Type B pancreatic cell (in vitro differentiated cells): ENCODE measurements at places on chromosomes 1 and 21.
A peak's percentile ranks its signal among the peaks of the same experiment; 100 is the strongest.

DNA sequence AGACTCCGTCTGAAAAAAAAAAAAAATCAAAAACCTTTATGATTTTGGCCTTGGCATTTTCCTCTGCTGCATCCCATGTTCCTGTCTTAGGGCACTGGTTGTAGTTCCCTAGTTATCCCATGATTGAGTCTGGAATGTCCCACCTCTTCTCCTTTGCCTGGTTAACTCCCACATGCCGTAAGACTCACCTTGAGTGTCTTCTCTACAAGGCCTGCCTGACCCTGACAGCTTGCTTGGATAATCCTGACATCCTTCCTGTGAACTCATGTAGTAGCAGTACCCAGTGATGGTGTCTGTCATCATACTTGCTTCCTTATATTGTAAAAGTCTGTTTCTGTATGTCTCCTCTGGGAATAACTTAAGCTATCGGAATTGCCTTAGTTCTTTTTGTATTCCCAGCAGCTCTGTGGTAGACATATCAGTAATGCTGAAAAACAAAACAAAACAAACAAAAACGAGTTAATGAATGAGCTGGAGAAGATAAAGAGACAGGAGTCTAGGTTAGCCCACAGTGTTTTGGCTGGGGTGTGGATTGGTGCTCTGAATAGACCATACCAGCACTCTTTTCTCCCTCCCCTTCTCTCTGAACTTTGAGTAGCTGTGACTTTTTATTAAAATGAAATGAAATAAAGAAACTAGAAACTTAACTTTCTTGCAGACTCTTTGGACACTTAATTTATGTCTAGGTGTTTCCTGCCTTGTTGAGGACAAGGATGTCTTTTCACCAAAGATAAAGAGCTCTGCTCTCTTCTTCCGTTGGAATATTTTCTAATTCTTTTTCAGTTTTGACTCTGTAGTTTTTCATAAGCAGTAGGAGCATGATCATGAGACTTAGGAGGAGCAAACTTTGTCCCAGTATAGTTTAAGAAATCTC lies 15.1 kb downstream of the NEK7 start:
- DNase-seq: no peak

DNA sequence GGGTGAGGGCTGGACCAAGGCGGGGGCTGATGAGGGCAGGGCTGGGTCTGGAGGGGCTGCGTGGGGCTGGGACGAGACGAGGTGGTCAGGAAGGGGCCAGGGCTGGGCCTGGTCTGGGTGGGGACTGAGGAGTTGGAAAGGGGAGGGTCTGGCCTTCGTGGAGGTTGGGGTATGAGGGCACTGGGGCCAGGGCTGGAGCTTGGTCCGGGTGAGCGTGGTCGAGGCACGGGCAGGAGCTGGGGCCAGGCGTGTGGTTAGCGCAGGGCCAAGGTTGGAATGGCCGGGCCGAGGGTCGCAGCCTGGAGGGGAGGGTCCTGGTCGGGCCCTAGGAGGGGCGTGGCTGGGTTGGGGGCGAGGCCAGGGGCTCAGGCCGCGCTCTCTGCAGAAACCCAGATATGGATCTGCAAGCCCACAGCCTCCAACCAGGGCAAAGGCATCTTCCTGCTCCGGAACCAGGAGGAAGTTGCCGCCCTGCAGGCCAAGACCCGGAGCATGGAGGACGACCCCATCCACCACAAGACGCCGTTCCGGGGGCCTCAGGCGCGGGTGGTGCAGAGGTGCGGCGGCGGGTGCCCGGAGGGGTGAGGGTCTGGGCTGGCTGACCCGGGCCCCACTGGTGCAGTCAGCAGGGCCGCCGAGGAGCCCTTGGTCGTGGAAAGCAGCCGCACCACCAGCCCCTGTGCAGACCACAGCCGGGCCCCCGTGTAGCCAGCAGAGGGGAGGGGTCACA lies 9.0 kb downstream of the TTLL10 start:
- DNase-seq: no peak

DNA sequence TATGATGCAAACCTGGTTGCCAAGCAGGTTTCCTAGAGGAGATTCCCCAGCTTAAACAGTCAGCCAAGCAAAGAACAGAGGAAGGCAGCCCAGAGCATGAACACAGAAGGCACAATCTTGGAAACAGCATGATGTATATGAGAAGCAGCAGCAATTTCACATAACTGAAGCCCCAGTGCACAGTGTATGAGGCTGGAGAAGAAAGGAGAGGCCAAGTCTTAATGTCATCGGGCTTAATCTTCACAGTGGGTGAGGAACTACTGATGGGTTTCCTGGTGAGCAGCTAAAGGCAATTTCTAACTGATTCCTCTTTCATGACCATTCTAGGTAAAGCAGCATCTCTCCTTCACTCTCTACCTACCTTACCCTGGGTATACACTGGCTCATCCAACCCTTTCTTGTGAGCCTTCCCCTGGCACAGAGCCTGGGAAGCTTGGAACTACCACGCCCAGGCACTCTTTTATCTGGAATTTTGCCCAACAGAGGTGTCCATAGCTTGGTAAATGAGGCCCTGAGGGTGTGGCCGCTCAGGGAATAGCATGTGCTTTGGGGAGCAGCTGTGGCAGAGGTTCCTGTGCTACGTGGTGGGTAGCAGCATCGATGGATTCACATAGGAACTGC lies 22.0 kb downstream of the FYB2 start:
- DNase-seq: no peak

GRCh38 chr21:42219606-42220137 lies 732 bp downstream of the ABCG1 start:
- no peak for DNase-seq

GRCh38 chr1:232292818-232293217 lies 337.1 kb downstream of the SIPA1L2 start:
- DNase-seq: no peak

- no peak for DNase-seq
Measured at GRCh38 chr1:116359060-116359830, 13.8 kb upstream of the ATP1A1 start.

- DNase-seq: no peak
Measured at GRCh38 chr1:225371366-225372010, 56.4 kb downstream of the LBR start.

GRCh38 chr1:179921472-179921871 lies 33.1 kb upstream of the CEP350 start:
- DNase-seq: no peak

DNA sequence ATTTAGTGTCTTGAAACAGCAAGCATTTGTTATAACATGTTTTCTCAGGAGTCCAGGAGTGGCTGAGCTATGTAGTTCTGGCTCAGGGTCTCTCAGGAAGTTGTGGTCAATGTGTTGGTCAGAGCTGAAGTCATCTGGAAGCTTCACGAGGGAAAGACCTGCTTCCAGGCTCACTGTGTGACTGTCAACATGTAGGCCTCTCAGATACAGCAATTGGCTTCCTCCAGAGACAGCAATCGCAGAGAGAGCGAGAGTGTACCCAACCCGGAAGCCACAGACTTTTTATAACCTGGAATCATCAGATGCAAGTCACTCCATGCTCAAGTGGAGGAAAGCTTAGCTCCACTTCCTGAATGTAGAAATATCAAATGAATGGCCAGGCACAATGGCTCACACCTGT lies 40.9 kb downstream of the TNFRSF9 start:
- peak; percentile 22 for DNase-seq

DNA sequence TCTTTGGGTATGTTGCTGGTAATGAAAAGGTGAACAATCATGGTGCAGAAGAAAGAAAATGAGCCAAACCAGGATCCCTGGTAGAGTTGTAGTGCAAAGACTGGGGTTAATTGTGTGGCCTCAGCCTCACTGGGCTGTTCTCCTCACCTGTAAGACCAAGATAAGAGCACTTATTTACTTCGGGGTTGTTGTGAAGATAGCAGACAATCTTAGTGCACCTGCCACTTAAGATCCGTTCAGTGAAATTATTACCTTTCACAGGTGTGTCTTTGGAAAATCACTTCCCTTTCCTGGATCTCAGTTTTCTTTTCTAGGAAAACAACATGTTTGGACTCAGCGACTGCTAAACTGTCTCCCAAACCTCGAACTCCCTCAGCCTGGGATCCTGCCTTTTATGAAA lies 1.3 kb upstream of the FGGY start:
- DNase-seq: no peak

DNA sequence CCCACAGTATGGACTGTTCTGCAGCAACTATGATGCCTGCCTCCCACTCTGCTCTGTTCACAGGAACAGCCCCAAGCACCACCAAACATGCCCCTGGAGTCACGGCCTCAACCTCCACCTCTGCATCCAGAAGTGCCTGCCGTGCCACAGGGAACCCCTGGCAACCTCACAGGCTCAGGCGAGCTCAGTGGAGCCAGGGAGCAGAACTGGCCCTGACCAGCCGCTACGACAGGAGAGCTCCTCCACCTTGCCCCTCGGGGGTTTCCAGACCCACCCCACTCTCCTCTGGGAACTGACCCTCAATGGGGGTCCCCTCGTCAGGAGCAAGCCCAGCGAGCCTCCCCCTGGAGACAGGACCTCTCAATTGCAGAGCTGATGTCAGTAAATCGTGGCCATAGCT lies 13.0 kb downstream of the MRAP start:
- peak; percentile 63 for DNase-seq

- no peak for DNase-seq
Measured at GRCh38 chr1:100627054-100627716, 89.2 kb downstream of the GPR88 start.

DNA sequence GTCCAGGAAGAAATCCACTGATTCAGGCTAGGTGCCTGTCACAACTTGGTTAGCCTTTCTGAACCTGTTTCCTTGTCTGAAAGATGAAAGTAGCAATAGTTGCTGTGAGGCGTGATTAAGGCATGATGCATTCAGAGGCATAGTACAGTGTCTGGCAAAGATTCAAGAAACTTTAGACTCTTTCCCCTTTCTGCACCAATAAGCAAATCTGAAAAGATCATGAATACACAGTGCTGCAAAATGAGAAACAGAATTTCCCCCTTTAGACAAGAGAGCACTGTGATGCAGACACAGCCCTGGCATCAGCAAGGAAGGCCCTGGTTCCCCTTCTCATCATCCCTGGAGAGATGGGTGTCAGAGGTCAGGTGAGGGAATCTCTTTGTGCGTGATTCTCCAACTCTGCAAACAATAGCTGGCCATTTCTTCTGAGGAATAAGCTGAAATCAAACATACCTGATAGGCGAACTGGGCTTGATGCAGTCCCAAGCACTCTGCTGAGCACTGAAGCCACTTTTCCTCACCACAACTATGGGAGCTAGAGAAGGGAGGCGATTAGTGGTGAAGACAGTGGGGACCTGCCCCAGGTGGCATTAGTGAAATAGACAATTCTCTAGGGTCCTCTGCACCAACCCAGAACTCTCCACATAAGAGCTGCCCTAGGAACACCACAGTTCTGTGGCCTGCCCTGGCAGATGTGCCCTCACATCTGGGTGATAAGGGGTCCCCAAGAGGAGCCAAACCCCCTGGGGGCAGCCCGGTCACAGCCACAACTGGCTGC lies 41.7 kb downstream of the ITPKB start:
- no peak for DNase-seq

DNA sequence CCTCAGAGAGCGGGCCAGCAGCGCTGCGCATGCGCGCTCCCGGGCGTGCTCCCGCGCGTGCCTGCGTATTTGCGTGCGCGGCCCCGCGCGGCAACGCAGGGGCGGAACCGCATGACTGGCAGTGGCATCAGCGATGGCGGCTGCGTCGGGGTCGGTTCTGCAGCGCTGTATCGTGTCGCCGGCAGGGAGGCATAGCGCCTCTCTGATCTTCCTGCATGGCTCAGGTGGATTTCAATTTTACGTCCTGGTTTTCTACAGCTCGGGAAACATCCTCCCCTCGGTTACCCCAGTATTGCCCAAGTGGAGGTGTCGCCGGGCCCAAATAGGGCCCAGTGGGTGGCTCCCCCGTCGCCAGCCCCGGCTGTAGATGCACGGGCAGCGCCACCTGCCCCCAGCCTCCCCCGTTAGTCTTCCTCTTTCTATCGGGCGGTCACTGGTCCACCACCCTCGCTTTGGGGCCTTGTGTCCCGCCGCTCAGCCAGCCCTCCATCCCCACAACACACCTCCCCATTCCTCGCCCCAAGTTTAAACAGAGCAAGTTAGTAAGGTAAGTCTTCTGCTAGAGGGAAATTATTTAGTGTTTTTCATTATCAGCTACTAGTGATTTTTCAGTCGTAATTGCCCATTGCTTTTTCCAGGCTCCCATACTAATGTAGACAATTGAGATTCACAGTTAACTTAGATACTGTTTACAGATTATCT lies at the start of gene LYPLAL1:
Gene LYPLAL1, plus strand, starts transcription at position 121 of the 702 bp plus-strand sequence. Its CDS starts 13 bp downstream, at position 134.
- peak; percentile 93 for DNase-seq

DNA sequence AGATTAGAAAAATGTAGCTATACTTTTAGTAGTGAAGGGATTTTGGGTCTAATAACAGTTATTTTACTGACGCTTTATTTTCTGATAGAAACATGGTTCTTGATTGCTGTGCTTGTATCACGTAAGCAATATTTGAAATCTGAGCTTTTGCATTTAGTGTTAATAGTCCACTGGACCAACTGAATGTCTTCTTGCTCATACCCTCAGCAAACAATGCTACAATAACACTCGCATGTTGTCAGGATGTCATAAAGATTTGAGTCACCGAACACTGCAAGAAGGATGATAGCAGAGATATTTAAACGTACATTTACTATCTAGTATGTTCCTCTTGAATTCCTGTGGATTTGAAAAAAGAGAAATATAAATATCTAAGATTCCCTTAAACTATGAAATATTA lies 7.5 kb downstream of the DYRK1A start:
- DNase-seq: no peak

- no peak for DNase-seq
Measured at GRCh38 chr21:41706263-41706639, 60.6 kb downstream of the RIPK4 start.

DNA sequence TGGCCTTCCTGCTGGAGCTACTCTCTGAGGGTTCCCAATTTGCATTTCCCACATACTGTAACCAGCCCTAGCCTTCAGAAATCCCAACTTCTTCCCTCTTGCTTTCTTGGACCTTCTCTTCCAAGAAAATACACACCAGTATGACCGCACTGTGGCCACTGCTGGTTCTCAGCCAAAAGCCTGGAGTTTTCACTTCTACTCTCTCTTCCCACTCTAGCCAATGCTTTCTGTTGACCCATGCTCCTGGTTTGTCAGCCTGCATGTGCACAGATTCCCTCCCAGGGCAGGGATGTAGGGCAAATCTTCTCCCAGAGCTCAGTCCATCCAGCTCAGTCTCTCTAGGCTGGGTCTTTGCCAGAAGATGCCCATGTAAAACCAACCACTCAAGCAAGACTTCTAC lies 664 bp downstream of the SLAMF1 start:
- no peak for DNase-seq
